ENCODE measurements at places on chromosomes 6 and 20.

- DNase-seq = no peak
Measured at GRCh38 chr6:137699031-137699683, 167.9 kb upstream of the TNFAIP3 start.

DNA sequence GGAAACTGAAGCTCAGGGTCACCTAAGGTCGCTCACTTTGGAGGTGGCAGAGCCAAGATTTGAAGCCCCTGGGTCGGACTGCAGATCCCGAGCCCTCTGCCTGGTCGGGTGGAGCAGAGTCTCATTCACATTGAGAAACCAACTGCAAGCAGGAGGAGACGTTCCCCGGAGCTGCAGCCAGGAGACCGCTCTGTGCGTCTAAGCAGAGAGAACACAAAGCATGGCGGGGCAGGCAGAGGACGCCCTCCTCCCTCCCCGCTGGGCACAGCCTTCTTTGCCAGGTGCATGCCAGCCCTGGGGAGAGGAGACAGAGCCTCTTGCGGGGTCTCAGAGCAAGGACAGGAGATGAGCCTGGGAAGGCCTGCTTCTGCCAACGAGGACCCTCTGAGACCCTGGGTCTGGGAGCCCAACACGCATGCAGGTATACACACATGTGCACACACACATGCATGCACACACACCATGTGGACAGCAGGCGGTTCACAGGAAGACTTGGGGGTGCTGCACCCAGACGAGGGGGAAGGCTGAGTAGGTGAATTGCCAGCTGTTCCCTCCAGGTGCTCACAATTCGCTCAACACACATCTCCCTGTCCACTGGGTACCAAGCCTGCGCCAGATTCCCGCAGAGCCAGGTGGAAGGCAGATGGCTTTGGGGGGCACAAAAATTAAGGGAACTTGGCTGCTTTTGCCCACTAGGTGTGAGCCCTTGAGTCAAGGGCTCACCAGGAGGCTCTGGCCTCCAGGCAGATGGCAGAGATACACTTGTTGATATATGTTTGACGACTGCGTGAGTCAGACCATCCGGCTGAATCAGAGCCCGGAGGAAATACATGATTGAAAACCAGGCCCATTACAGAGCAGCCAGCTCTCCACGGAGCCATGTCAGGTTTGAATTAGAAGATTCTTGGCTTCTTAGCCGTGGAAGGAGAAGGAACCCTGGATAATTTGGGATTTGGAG lies 5.5 kb upstream of the NTSR1 start:
- DNase-seq = no peak

DNA sequence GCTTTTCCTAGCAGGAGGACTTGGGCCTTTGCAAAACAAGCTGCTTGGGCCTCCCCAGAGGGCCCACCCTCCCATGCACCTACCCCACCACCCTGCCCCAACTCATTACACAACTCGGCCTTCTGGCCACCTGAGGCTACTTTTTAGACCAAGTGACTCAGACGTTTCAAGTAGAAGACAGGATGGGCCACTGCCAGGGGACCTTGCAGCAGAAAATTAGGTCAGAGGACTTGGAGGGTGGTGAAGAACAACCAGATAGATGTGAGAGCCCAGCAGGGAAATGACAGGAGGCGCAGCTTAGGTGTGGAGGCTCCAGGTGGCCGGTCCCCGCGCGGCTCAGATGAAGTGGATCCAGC lies 1.4 kb downstream of the PPP1R3D start:
- DNase-seq = no peak

GRCh38 chr20:39010496-39010895 lies 48.4 kb downstream of the DHX35 start:
- no peak for DNase-seq

DNA sequence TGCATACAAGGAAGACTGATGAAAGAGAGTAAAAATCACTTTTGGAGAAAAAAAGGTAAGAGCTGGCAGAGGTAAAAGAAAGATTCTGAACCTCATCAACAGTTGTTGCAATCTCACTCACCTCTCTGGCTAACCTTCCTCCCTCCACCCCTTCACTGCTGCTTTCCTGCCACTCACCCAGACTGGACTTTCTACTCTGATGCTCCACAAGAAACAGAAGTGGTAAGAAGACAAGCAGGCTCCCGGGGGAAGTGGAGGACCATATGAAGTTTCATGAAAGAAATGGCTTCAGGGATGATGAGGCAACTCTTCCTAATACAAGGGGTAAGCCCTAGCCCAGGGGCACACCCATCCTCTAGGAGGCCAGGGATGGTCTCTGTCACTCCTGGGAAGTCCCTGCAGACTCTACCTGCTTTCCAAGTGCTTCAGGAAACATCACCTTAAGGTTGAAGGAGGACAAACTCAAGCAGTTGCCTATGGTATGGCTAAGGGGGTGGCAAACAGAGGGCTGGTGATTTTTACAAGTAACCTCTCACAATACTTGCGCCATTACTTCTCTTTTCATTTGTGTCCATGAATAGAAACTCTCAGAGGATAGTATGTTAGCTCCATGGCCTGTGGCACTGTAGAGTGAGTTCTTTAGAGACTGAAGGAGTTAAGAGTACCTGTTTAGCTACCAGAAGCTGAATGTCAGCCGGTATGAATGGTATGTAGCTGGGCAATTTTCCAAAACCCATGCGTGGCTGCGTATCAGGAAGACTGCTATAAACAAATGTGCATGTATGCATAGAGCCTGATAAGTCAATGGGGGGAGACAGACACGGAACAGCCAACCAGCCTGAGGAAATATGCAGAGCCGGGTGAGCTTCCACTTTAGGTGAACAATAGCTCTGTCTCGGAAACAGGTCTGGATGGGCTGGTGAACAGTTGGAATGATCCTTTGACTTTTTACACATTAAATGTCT lies 112.0 kb downstream of the BACH2 start:
- no peak for DNase-seq

DNA sequence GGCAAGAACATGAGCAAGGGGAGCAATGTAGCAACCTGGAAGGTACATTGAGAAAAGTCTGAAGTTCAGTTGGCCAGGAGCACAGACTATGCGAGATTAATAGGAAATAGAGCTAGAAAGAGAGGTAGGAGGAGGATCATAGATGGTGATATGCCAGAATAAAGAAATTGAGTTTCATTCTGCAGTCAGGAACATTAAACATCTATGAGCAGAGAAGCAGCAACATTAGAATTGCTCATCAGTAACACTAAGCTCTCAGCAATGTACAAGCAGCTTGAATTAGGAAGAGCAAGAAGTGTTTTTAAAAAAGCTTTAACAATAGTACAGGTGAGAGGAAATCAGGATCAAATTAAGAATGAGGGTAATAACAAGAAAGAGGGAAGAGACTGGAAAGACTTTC lies 467.9 kb downstream of the PHF3 start:
- no peak for DNase-seq

DNA sequence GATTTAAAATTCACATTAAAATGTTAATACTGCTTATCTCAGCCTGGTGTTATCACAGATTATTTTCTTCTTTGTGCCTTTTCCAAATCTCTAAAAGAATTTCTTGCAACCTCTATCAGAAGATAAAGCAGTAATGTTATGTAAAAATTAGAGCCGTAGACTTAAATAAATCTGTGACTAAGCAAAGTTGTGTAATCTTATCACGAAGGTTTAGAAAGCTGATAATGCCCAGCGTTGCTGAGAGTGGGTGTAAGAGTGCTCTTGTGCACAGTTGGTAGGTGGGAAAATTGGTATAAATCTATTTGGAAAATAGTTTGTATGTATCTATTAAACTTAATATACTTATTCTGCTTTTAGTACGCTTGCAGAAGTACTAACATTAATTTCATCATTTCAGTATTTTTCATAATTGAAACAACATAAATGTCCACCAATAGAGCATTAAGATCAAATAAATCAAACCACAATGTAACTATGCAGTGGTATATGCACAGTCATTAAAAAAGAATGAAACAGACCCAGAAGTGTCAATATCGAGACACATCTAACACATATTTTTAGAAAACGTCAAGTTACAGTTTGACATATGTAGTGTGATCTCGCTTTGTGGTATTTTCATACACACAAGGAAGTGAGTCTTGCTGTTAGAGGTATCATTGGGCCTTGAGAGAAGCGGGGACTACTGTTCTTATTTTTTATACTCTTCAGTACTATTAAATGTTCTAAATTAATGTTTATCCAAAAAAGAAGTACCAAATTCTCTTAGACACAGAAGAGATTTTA lies 54.4 kb upstream of the PBOV1 start:
- no peak for DNase-seq

GRCh38 chr20:46123482-46124245 lies 5.5 kb downstream of the CD40 start:
- DNase-seq = no peak

- no peak for DNase-seq
Measured at GRCh38 chr6:134535831-134536230, 217.9 kb upstream of the SGK1 start.

GRCh38 chr6:165605901-165606739 lies 56.9 kb downstream of the PDE10A start:
- DNase-seq = no peak
